ENCODE measurements at places on chromosomes 7 and 10.

DNA sequence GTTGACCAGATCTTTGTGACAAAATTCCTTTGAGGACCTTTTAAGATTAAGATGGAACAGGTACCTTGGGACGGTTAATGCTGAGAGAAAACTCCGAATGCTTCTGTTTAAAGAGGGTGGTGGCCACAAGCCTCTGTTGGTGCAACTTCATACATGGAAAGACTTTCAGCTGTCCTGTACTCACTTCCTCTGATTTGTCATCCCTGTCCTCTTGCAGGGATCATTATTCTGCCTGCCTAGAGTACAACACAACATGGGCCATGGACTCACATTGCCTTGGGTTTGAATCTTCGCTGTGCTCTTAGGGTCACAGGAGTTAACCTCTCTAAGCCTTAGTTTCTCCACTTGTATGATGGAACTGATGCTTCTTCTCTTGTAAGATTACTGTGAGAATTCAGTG, 75.1 kb downstream of the ENTPD1 start:
- DNase-seq, result no peak

DNA sequence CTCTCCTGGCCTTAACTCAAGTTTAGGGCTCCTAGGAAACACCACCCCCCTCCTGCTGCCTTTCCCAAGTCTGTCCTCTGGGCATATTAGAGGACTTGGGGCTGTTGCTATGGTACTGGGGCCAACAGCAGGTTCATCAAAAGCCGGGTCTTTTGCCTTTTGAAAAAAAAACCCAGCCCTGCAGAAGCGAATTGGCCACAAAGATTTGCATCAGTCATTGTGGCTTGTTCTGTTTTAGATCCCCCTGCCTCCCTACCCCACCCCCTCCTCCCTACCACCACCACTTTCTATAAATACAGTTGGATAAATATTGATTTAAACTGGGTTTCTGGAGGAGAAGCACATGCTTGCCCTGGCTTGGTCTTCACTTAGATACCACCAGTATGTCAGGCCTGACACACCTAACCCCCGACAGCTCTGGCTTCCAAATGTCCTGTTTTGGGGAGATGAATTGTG, 7.0 kb downstream of the MXI1 start:
- DNase-seq, result no peak

DNA sequence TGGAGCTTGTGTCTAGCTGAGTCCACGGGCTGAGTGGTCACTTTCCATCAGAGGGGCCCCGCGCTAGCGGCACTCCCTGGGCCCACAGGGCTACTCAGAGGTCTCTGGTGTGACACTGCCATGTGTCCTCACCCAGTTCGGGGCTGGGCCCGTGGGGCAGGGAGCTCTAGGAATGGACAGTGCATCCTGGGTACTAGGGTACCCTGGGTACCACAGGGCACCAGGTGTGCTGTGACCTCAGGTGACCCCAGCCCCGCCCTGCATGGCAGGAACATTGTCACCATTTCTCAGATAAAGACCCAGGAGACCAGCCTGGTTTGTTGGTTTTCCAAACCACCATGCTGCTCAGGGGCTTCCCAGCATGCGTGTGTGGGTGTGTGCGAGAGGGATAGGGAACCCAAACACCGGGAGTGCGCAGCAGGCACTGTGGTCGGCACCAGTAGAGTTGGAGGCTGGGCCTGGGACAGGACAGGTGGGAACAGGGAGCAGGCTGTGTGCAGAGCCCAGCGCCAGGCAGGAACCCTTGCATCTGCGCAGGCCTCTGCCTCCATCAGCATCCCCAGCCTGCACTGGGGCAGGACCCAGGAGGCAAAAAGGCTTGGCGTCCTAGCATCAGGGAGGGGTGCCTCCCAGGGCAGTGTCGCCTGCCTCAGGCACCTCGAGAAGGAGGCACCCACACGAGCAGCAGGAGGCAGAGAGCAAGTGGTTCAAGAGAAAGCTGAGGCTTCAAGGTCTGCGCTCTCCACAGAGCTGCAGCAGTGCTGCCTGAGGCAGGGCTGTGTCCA, 19.4 kb upstream of the CSGALNACT2 start:
- DNase-seq, result no peak

DNA sequence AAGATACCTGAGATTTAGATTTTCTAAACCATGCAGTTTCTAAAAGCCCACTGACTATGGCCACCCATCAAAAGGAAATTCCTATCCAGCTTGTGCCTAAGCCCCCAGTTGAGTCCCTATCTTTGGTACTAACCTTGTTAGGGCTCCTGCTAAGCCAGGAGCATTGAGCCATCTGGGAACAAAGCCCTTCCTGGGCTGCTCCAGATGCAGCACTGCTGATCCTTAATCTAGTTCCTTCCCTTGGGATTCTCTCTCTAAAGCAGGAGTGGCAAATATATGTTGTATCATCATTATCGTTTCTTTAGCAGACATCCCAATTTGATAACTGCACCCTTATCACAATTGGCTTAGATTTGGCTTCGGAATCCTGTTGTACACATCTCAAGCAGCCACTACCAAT, 24.7 kb upstream of the PDLIM1 start:
- no peak for DNase-seq

DNA sequence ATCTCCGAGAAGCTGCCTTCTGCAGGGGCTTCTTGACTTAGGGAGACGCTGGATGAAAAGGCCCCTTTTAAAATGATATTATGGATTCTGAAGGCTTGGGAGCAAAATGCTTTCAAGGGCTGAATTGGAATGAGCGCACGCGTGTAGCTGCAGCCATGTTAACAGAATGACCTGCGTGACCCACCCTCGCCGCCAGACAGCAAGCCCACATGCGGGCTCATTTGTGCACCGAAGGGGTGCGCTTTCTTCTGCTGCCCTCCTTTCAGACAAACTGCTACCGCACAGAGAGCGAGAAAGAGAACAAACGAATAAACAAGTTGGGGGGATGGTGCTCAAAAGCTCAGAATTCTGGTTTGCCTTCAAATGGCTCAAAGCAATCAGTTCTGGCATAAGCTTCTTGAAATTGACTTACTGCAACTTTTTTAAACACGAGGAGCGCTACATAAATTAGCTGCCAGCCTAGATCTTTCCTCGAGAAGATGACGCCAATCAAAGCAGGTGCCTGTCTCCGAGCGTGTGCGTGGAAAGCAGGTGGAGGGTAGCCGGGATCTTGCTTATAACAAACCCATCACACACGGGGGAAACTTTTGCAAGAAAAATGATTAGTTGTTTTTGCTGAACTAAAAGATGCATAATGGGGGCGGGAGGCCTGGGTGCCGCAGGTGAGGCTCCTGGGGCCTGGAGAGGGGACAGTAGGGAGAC, 268.4 kb downstream of the MAD1L1 start:
- DNase-seq, result no peak

DNA sequence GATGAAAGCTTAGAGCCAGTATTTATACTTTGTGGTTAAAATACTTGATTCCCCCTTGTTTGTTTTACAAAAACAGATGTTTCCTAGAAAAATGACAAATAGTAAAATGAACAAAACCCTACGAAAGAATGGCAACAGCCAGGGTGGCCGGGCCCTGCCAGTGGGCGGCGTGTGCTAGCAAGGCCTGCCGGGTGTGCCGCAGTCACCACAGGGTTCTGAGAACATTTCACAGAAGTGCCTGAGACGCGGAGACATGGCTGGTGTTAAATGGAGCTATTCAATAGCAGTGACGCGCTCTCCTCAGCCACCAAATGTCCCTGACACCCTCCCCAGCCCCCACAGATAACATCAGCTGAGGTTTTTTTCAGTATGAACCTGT, 14.5 kb downstream of the GPR146 start:
- DNase-seq, result no peak

- DNase-seq, result no peak
These were observed 38.8 kb upstream of the LYZL1 start for GRCh38 chr10:29250066-29250465.

DNA sequence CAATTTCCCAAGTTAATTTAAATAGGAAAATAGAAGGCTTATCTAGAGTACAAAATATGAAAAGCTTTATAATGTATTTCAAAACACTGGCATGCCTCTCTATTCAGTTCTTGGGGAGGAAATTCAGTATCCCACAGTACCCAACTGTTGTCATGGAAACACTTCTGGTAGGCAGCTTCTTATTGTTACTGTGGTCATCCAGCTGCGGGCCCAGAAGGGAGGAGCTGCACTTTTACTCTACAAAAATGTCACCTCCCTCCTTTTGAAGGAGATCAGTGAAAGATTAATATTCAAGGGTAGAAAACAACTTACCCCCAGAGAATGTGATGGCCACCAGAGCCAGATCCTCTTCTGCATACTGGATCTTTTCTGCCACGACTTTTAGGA, 202.8 kb downstream of the RAPGEF5 start:
- DNase-seq, result no peak

DNA sequence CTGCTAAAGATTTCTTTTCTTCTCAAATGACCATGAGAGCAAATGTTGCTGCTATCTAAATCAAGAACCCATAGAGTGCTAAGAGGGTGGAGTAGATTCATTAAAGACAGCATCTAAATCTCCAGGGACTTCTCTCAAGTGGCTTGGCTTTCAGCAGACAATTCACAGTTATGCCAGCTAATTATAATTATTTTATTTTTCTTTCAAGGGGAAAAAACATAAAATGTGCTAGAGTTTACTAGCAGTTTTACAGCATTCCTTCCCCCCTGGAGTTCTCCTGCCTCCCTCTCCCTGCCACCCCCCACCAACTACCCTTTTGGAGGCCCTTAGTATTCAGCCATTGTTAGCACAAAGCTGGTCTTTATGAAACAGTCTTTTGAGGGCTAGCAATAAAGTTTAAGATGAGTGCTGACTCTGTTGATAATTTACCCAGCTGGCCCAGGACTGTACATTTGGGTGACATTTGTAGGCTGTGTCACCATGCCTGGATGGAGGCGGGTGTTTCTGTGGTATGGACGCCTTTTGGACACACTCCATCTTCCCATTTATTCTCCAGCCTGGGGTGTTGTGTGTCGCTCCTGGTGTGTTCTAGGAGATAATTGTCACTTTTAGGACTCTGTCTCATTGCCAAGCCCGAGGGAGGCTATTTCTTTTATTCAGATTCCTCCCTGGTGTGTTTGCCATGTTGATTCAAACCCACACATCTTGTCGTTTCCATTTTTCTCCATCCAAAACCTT, 160.2 kb downstream of the CREB5 start:
- DNase-seq, result no peak

GRCh38 chr10:109821672-109822071, 101.6 kb downstream of the XPNPEP1 start:
- DNase-seq, result no peak

DNA sequence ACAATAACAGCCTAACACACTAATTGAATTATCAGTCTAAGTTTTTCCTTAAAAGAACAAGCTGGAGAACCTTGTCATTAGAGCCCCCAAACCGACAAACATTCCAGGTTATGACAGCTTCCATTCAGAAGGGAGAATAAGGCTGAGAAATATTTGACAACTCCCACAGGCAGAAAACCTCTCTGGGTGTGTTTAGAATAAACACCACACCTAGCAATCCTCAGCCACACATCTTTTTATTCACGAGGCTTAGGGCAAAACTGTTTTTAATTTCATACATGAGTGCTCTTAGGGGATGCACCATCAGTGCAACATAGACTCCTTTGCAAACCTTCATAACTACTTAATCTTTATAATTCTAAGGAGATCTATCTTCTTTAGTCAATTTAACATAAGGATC, 24.2 kb downstream of the STN1 start:
- no peak for DNase-seq

DNA sequence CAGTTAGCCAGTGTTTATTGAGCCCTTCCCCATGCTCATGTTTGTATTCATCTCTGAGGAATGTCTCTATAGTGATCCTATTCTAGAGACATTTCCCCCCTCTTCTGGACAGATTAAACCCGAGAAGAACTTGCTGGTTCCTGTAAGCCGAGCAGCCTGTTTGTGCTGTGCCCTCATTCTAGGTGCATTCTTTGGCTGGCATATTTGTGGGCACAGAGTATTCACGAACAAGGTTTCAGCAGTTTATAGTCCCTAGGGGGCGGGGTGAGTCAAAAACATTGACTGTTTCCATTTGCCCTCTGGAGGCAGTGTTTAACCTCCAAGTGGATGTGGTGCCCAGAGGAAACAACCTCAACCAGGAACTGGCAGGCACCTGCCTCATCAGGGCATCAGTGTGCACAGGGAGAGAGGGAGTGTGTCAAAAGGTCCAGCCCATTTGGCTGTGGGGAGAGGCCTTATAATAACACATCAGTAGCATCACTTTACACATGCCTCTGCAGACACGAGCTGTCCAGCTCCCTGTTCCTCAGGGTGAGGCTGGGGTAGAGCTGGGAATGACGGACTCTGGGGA, 273.3 kb upstream of the LRGUK start:
- no peak for DNase-seq

GRCh38 chr7:54758702-54759592, at the start of gene SEC61G:
SEC61G (minus strand) TSS chr7:54759211; CDS start chr7:54757588, 1,623 bp downstream.
- DNase-seq, result peak; percentile 83

GRCh38 chr10:105506262-105506661, 865.2 kb downstream of the SORCS3 start:
- DNase-seq, result no peak

DNA sequence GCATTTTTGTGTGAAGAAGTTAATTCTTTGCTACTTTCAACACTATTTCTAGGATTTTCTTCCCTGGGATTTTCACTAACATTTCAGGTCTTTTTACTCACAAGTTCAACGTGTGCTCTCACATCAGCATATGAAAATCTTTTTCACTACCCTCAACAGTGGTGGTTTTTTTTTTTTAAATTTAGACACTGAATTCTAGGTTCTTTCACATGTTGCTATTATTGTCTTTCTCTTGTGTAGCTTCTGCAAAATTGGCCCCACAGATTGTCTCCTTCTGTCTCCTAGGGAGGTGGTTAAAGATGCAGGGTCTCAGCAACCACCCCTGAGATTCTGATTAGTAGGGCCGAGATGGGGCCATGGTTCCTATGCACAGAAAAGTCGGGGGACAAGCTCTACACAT, 165.0 kb upstream of the GPR26 start:
- DNase-seq, result no peak

DNA sequence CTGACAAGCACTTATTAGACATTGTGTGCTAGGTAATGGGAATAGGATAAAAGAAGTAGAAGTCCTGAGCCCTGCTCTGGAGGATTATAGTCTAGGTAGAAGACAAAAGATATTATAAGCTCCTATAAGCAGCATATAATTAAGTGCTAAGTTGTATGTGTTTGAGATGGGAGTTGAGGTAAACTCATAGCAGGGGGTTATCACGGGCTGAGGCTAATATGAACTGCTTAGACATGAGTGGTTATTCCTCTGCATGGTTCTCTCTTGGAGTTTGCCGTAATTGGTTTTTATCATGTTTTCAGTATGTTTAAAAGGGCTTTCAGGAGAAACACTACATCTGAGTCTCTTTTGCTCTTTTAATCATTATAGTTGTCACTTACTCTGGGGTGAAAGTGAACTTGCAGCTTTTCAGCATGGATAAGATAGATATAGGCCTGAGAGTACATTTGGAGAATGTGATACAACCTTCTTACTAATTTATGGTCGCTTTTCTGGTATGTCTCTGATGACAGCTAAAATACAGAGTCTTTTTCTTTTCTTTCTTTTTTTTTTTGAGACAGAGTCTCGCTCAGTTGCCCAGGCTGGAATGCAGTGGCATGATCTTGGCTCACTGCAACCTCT, 39.0 kb downstream of the SMNDC1 start:
- DNase-seq, result no peak

Measured in NK-92 treated with Interleukin-12 subunit alpha and Interleukin-12 subunit beta, amount 100 ng/mL, for 24 hours (cell line).